Activated naive CD4-positive, alpha-beta T cell (primary cell): ENCODE measurements at places on chromosomes 1 and 21.

DNA sequence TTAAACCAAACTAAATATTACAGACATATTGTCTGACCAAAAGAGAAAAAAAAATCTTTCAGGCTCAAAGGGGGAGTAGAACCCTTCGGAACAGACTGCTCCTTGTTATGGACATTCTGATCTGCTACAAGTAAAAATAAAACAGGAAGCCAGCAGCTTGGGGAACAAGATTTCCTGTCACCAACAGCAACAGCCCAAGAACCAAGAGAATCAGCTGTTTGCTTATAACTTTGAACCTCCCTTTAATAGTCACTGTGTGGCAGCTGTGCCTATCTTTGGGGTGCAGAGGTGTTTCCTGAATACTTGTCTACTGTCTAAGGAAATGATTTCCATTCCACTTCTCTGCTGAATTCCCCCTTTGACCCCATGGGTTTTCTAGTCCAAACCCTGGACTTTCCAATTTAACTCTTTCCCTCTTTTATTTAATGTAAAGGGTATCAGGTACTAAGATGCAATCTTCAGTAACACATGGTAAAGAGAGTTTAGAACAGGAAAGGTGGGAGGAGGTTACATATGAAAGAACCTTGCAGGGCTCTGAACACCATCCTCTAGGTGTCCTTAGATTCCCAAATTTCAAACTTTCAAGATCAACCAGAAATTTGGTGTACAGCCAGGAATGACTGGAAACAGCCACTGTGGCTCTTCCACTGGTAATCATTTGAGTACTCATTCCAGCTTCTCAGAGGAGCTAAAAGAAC is 38.6 kb downstream of the GPR3 start:
- no peak for DNase-seq

DNA sequence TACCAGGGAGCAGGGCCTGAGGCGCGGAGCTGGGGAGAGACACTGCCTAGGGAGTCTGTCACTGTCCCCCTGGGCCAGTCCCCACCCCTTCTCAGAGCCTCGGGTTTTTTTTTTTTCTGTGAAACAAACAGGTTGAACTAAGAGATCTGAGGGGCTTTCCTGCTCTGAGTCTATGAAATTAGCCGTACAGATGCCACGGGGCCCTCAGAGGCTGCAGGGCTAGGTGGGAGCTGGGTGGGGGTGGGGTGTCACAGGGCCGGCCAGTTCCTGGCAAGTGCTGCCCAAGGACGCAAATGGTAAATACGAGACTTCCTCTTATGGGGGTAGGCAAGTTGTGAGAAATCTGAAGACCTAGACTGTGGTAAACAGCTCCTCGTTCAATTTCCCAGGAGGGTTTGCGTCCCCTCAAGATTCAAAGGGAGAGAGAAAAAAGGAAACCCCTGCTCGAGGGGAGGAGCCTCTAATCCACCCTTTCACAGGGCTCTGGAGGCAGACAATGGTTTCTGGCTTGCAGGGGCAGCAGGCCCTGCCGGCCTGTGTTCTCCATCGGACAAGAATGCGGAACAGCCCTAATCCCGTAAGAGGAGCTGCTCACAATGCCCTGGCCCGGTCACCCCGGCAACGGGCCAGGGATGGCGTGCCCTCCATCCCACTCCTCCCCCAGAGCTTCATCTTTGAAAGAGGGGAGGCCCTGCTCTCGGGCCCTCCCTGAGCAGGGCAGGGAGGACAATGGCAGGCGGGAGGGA is 7.8 kb downstream of the NUAK2 start:
- DNase-seq = peak; percentile 21

DNA sequence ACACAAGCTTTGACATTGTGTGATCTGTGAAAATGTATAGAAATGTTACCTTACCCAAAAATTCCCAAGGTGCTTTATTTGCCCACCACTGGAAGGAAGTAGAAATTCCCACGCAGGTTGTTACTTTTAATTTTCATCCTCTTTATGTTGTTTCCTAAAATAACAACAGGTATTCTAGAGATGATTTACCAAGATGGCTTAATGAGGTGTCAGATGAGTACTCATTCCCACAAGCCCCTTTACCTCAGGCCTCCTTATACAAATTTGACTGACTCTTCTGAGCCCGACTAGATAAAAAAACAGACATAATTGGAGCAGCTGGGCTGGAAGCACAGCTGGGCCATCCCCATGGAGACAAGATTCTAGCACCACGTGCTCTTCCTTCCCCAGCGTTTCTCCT is 114.6 kb downstream of the LIPI start:
- no peak for DNase-seq

- no peak for DNase-seq
Observed at GRCh38 chr1:45589861-45590260, 6.0 kb downstream of the NASP start.

DNA sequence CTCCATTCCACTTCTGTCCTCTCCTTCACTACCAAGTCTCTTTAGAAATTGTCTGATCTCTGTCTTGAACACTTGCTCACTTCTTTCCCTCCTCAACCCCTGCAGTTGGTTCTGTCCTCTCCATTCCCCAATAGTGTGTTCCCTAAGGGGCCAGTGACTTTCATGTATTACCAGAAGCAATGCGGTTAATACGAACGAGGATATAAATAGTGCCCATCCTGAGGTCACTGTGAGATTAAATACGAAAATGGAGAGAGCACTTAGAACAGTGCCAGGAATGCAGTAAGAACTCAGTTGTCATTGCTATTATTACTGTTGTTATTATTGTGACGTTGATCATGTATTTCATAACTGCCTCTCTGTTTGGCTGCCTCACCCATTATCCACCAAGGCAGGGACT is 53.0 kb upstream of the ARTN start:
- DNase-seq = no peak

DNA sequence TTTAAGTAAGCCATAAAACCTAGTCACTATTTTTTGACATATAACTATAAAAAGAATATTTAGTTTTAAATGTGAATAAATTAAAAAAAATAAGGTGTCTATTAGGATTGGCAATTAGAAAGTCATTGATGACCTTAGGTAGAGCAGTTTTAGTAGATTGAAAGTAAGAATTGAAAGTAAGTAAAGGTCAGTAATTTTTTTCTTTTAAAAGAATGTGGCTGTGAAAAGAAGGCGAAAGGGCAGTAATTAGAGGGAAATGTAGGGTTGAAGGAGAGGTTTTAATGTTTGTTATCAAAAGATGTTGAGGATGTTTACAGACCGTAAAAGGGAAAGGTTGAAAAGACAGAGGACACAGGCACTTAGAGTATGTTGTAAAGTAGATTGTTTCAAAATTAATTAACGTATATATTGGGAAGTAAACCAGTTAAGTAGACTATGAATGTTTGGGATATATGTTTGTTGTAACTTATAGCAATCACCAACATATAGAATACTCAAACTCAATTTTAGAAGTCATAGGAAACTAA is 41.0 kb downstream of the ZFYVE9 start:
- DNase-seq = no peak

GRCh38 chr21:38913120-38913892 is 107.6 kb downstream of the ETS2 start:
- no peak for DNase-seq

DNA sequence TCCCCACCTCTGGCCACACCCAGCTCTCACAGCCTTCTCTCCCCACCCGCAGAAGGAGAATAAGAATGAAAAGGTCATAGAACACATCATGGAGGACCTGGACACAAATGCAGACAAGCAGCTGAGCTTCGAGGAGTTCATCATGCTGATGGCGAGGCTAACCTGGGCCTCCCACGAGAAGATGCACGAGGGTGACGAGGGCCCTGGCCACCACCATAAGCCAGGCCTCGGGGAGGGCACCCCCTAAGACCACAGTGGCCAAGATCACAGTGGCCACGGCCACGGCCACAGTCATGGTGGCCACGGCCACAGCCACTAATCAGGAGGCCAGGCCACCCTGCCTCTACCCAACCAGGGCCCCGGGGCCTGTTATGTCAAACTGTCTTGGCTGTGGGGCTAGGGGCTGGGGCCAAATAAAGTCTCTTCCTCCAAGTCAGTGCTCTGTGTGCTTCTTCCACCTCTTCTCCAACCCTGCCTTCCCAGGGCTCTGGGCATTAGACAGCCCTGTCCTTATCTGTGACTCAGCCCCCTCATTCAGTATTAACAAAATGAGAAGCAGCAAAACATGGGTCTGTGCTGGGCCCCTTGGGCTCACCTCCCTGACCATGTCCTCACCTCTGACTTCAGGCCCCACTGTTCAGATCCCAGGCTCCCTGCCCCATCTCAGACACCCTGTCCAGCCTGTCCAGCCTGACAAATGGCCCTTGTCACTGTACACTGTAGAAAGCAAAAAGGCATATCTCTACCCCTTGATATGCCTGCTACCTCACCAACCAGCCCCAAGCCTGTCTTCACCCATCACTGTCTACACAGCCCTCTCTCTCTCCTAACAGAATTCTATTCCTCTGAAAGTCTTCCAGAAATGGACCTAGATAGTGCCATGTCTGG is 3.2 kb downstream of the S100A9 start:
- no peak for DNase-seq

DNA sequence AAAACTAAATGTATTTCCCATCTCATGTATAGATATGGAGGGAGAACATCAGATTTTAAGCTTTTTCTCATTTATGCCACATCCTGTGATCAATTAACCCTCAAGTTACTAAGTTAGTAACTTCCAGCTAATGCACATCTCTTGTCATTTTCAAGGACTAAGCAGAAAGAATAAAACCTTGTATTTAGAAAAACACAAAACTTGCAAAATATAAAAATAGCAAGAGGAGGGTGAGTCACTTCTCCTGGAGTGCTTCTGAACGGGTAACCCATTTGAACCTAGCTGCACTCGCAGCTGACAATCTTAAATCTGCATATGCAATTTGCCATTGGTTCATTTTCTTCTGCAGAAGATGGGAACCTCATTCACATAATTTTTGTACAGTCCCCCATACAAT is 500.5 kb downstream of the SETD4 start:
- DNase-seq = no peak

DNA sequence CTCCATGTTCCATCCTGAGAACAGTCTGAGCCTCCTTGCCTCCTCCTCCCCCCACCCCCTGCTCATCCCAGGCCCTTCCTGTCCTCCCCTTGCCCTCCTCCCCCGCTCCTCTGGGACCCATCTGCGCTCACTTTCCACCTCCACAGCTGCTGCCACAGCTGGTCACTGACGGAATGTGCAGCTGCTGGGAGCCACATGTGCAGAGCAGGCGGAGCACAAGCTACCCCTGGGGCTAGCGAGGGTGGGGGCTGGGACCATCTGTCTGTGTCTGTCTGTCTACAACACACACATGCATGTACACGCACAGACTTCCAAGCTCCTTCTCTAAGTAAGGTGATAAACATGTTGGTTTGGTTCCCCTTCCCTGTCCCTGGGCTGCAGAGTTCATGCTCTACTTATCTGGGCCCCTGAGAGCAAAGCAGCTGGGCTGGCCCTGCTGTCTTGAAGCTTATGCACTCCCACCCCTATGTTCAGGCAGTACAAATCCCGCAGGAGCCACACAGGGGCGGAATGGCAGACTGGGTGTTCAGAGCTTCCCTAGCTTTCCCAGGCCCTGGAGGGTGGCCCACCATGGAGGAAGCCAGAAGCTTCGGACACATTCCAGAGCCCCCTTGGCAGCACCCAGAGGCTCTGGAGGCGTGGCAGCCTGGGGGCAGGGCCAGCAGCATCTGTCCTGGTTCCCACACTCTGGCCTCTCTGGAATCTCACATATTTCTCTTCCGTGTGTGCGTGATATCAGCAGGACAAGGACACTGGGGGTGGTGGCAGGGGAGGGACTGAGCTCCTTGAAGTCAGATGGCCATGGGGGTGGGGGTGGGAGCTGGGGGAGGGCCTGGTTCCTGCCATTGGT is 7.0 kb upstream of the HEYL start:
- DNase-seq = no peak

- no peak for DNase-seq
Observed at GRCh38 chr1:151790940-151791651, 796 bp upstream of the TDRKH start.

DNA sequence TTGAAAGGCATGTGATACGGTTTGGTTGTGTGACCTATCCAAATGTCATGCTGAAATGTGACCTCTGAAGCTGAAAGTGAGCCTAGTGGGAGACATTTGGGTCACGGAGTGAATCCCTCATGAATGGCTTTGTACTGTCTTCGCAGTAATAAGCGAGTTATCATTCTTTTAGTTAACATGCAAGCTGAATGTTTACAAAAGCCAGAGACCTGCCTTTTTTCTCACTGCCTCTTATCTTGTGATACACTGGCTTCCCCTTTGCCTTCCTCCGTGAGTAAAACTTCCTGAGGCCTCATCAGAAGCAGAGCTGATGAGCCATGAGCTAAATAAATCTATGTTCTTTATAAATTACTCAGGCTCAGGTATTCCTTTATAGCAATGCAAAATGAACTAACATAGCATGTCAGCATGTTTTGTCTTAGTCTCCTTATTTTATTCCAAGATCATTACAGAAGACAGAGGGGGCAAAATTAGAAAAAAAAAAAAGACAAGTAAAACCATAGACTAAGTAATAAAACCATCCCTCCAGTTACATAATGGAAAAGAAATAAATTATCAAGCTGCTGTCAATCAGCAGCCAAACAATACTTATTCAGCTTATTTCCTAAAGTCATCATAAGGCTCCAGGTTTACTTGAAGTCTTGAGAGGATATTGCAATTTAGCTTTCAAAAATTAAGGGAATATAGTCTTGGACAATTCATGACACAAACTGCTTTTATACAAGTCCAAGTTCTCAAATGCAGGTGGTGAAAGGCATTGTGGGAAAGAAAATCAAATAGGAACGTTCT is 12.1 kb downstream of the RGS18 start:
- no peak for DNase-seq

DNA sequence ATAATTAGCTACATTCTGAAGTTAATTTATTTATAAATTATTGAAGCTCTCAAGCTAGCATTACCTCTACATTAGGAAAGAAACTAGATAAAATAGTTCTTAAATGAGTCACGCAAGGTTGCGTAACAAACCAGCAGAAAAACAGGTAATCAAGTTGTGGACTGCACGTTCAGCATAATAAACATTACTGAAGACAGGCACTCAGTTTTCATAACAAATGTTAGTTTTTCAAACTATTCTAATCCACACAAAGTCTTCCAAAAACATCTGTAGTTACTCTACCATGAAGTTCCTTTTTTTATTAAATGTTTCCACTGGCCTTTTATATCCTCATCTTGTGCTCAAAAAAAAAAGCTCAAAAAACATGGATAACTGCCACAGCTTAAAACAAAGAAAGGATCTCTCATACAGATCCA is 1.3 kb downstream of the TOR1AIP2 start:
- DNase-seq = no peak
